ENCODE measurements at places on chromosomes 1 and 21.
A peak's percentile ranks its signal among the peaks of the same experiment; 100 is the strongest.

GRCh38 chr21:17607684-17608083 lies 5.0 kb downstream of the BTG3 start:
- DNase-seq: no peak

- DNase-seq: no peak
Measured at GRCh38 chr1:67752306-67752705, 67.3 kb downstream of the GADD45A start.

DNA sequence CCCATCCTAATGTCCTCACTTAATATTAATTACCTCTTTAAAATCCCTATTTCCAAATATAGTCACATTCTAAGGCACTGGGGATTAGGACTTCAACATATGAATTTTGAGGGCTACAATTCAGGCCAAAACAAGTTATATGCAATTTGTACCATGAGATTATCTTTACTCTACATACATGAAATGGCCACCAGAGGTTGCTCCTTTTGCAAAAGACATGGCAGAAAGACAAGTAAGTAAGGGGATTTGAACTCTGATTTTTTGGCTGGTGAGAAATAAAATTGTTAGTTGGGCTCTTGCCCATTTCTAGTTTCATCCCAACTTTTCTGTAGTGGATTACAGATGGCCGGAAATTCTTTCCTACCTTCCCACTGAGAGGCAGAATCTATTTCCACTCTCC lies 4.8 kb upstream of the ALG6 start:
- no peak for DNase-seq

- peak; percentile 69 for DNase-seq
Measured at GRCh38 chr1:119885903-119886783, 10.2 kb downstream of the ADAM30 start.

GRCh38 chr1:167722152-167722869 lies 529 bp downstream of the MPZL1 start:
- no peak for DNase-seq

- DNase-seq: no peak
Measured at GRCh38 chr1:198417039-198417438, 123.4 kb downstream of the ATP6V1G3 start.

GRCh38 chr1:26375081-26375480 lies 2.5 kb upstream of the ZNF683 start:
- DNase-seq: no peak

GRCh38 chr1:41313661-41314131 lies 47.5 kb upstream of the FOXO6 start:
- DNase-seq: no peak

DNA sequence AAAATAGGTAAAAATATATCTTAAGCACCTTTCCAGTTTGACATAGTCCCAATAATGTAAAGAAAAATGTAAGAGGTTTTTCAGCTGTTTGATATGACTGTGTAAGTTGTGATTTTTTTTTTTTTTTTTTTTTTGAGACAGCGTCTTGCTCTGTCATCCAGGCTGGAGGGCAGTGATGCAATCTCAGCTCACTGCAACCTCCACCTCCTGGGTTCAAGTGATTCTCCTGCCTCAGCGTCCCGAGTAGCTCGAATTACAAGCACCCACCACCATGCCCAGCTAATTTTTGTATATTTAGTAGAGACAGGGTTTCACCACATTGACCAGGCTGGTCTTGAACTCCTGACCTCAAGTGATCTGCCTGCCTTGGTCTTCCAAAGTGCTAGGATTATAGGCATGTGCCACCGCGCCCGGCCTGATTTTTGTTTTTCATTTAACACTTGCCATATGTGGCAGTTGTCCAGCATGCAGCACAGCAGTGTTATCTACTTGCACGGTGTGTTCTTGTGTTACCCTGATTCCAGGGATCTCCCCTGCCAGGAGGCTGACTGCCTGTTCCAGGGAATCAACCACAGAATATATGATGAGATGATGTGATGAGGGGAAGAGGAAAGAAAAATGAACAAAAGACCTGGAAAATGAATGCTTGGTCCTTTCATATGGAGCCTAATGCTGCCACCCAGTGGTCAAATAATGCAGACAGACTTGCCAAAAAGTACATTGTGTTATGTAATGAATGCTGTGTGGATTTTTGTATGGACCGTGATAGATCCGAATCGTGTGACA lies 79.0 kb downstream of the RAVER2 start:
- DNase-seq: peak; percentile 59

DNA sequence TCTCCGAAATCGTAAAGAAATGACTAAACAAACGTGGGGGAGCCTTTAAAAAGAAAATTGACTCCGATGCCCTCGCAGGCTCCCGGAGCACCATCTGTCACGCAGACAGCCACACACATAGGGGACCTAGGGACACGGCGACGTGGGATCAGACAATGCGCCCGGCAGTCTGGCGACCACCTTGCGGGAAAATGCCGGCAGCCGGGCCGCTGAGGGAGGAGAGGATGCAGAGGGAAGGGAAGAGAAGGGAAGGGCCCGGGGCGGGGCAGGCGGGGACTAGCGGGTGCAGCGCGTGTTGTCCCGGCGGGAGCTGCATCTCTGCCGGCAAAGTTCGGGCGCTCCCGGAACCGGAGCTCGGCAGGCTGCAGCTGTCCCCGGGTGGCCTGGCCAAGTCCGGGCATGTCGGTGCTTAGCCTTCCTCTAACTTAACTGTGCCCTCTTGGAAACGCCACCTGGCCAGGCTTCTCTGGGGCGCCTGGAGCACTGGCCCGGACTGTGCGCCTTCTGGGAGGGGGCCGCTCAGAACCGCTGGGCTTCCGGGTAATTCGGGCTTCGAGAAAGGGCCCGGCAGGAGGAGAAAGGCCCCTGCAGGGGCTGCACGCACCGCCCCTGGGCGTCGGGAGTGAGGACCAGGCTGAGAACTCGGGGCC lies 1.8 kb downstream of the NHLH2 start:
- peak; percentile 76 for DNase-seq

- no peak for DNase-seq
Measured at GRCh38 chr1:221066351-221067001, 187.2 kb downstream of the HLX start.
